ENCODE measurements at places on chromosomes 1 and 21.

- no peak for DNase-seq
Measured at GRCh38 chr1:227378871-227379554, 60.7 kb upstream of the CDC42BPA start.

DNA sequence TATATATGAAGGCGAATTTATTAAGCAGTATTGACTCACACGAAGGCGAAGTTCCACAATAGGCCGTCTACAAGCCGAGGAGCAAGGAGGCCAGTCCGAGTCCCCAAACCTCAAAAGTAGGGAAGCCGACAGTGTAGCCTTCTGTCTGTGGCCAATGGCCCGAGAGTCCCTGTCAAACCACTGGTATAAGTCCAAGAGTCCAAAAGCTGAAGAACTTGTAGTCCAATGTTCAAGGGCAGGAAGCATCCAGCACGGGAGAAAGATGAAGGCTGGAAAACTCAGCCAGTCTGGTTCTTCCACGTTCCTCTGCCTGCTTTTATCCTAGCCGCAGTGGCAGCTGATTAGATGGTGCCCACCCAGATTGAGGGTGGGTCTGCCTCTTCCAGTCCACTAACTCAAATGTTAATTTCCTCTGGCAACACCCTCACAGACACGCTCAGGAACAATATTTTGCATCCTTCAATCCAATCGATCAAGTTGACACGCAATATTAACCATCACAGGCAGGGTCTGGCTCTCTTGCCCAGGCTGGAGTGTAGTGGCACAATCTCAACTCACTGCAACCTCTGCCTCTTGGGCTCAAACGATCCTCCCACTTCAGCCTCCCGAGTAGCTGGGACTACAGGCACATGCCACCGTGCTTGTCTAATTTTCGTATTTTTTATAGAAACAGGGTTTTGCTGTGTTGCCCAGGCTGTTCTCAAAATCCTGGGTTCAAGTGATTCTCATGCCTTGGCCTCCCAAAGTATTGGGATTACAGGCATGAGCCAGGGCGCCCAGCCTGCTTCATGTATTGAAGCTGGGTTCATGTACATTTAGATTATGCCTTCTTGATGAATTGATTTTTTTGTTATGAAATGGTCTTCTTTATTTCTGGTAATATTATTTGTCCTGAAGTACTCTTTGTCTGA lies 85.3 kb downstream of the DHRS3 start:
- no peak for DNase-seq

- DNase-seq = no peak
Measured at GRCh38 chr1:41498804-41499203, 14.3 kb upstream of the EDN2 start.

- no peak for DNase-seq
Measured at GRCh38 chr1:67405473-67406245, 24.5 kb downstream of the SERBP1 start.

GRCh38 chr1:229223498-229223897 lies 47.4 kb upstream of the RAB4A start:
- no peak for DNase-seq

GRCh38 chr1:59434336-59434735 lies 137.4 kb downstream of the FGGY start:
- DNase-seq = no peak

- DNase-seq = no peak
Measured at GRCh38 chr1:84756455-84757082, 66.3 kb upstream of the SSX2IP start.

Measured in suppressor macrophage treated with lipopolysaccharide for 1 hour (primary cell).